ENCODE measurements at places on chromosomes 16 and 17.

DNA sequence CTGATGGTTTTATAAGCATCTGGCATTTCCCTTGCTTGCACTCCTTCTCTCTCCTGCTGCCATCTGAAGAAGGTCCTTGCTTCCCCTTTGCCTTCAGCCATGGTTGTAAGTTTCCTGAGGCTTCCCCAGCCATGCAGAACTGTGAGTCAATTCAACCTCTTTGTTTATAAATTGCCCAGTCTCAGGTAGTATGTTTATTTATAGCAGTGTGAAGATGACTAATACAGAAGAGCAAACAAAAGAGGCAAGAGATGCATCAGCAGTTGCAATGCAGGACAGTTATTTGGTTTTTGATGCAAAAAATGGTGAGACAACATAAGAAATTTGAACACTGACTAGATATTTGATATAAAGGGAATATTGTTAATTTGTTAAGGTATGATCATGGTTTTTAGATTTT, 16.8 kb downstream of the TMEM100 start:
- no peak for DNase-seq

DNA sequence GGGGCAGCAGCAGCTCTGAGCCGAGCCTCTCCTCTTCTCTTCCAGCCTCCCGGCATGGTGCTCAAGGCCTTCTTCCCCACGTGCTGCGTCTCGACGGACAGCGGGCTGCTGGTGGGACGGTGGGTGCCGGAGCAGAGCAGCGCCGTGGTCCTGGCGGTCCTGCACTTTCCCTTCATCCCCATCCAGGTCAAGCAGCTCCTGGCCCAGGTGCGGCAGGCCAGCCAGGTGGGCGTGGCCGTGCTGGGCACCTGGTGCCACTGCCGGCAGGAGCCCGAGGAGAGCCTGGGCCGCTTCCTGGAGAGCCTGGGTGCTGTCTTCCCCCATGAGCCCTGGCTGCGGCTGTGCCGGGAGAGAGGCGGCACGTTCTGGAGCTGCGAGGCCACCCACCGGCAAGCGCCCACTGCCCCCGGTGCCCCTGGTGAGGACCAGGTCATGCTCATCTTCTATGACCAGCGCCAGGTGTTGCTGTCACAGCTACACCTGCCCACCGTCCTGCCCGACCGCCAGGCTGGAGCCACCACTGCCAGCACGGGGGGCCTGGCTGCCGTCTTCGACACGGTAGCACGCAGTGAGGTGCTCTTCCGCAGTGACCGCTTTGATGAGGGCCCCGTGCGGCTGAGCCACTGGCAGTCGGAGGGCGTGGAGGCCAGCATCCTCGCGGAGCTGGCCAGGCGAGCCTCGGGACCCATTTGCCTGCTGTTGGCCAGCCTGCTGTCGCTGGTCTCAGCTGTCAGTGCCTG, 4.4 kb downstream of the PIGQ start:
- no peak for DNase-seq

- DNase-seq = no peak
These were observed at the start of gene TMEM88 for GRCh38 chr17:7854851-7855659. TMEM88 (plus strand) TSS chr17:7855066; CDS start chr17:7855075, 9 bp downstream.

DNA sequence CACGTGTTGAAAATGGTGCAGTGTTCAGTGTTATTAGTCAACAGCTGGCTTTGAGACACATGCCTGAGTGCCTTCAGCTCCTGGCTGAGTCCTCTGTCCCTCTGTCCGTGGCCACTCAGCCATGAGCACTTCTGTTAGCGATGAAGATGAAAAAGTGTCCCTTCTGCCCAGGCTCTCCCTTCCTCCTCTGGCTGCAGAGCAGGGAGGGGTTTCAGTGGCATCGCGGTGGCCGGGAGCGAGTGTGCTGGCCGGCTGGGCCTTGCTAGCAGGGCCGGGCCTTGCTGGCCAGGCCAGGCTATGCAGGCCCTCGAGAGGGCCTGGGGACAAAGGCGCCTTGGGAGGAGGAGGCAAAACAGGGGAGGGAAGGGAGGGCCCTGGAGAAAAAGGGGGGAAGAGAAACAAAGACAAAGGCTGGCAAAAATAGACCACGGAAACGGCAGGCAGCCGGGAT, 47.7 kb downstream of the CMIP start:
- DNase-seq = no peak

Data from WERI-Rb-1 (cell line).